ENCODE measurements at places on chromosomes 1 and 21.

- DNase-seq: no peak
These were observed 13.6 kb downstream of the SLC26A9 start for GRCh38 chr1:205929496-205930194.

- DNase-seq: no peak
These were observed 76.6 kb downstream of the RNF220 start for GRCh38 chr1:44481701-44482100.

- DNase-seq: no peak
These were observed 5.5 kb upstream of the STX6 start for GRCh38 chr1:181028196-181028595.

DNA sequence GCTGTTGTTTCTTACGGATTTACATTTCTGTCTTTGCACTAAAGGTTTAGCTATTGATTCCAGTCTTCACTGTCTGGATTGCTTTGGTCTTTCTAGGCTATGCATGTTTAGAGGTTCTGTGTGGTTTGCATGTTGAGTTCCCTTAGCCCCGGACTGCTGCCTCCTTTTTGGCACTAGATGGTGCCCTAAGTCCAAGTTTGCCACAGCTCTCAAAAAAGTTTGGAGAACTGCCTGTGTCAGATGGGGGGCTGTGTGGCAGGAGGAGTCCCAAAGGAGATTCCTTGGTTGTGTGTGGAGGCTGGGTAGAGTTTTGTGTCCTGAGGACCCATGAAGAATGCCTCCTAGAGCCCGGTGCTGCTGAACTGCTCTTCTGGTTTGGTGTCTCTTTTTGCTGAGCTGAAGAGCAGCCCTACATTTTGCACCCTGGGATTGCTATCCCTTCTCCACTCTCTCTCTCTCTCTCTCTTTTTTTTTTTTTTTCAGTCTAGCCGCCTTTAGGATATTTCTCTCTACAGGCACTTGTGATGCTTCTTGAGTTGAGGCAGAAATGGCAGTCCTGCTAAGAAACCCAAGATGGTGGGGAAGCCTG is 74.4 kb downstream of the PTGS2 start:
- DNase-seq: no peak

- no peak for DNase-seq
These were observed 12.1 kb upstream of the COA6 start for GRCh38 chr1:234361102-234361603.
